ENCODE measurements at places on chromosomes 6 and 20. TPM values are rescaled to one million over a fixed set of nuclear protein-coding genes. Genes with fewer than 3 reads are reported as not detected.

TFB1M gene
- 9.2 TPM for total RNA-seq

VSX1 gene
- total RNA-seq, result 1.2 TPM

ANKRD6 gene
- 1.3 TPM for total RNA-seq

GTSF1L gene
- not detected for total RNA-seq

PAK5 gene
- total RNA-seq, result not detected

ARHGAP18 gene
- 4.5 TPM for total RNA-seq

PPP1R11 gene
- 43.7 TPM for total RNA-seq

RIPOR3 gene
- total RNA-seq, result 0.02 TPM

ASIP gene
- not detected for total RNA-seq

HLA-DQB2 gene
- not detected for total RNA-seq

SLC22A7 gene
- not detected for total RNA-seq

PPP1R14C gene
- total RNA-seq, result 0.89 TPM

OPRM1 gene
- not detected for total RNA-seq

PTK7 gene
- total RNA-seq, result 4.8 TPM

LY86 gene
- total RNA-seq, result not detected

ARMC2 gene
- 2.8 TPM for total RNA-seq

PRELID3B gene
- total RNA-seq, result 57.3 TPM

GSTA5 gene
- total RNA-seq, result not detected

TRIM15 gene
- total RNA-seq, result 0.09 TPM

MAS1 gene
- not detected for total RNA-seq

DCDC2 gene
- 3.2 TPM for total RNA-seq

CEP250 gene
- 29.5 TPM for total RNA-seq

CST2 gene
- total RNA-seq, result 0.32 TPM

RFX6 gene
- not detected for total RNA-seq

PRPH2 gene
- not detected for total RNA-seq

OXT gene
- total RNA-seq, result not detected

TSHZ2 gene
- not detected for total RNA-seq

Data from A549 treated with CORT108297 at 1 μM for 4 hours (cell line).